NCI-H460 (cell line): ENCODE measurements at places on chromosomes 2 and 18.

DNA sequence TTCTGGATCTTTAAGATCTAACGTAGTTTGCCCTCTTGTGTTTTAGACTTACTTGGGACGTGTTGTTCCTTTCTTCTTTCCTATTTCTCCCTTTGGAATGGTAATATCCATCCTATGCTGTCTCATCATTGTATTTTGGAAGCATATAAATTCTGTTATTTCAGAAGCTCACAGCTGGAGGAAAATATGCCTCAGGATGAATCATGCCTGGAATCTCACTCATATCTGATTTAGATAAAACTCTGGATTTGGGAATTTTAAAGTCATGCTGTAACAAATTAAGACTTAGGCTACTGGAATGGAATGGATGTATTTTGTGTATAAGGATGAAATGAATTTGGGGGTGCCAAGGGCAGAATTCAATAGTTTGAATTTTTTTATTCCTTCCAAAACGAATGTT is 245.2 kb upstream of the GULP1 start:
- DNase-seq, result no peak

GRCh38 chr2:198259496-198259895 is 455.1 kb downstream of the PLCL1 start:
- no peak for DNase-seq

- DNase-seq, result no peak
Measured at GRCh38 chr18:11946756-11947155, 34.6 kb upstream of the IMPA2 start.

DNA sequence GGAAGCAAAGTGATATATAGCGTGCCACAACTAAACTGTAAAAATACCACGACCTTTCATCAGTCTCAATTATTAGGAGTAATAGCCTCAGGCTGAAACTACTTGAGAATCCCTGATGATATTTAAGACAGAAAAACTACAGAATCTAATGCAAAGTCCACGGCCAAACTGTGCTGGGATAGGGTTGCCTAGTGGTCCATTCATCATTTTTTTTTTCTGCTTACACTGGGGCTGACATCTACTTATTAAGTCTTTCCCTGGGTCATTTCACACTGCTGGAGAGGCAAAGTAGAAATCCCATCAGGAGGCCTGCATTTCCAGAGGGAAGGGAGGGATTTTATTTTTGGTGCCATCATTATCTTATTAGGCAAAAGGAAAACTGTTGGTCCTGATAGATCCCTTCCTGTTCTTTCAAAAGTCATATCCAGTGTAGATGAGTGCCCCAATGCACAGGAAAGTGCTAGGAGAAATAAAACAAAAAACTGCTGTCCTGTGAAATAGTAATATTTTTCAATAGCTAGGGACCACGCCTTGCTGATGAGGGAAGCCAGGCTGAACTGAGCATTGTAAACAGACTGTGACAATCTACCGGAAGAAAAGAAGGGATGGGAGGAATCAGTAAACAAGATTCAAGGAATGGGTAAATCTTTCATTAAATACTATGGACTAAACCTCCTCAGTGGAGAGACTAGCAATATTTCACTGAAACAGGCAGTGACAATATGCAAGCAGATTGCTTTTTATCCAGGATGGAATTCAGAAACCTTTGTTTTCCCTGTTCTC is 644.3 kb downstream of the IRS1 start:
- peak; percentile 15 for DNase-seq

DNA sequence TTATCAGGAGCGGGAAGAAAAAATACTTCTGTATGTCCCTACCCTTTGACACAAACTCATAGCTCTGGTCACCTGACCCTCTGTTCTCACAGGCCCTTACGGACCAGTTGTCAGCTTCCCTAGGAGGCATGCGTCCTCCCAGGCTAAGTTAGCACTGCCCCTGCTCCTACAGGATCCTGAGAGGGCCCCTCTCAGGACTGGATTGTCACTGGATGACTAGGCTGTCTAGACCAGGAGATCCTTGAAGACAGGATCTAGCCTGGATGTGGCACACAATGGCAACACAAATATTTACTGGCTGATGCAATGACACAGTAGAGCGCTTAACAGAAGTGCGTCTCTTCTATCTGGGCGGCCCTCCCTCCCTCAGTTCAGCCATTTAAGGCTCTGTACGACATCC is 7.7 kb downstream of the FAM228A start:
- DNase-seq, result no peak

DNA sequence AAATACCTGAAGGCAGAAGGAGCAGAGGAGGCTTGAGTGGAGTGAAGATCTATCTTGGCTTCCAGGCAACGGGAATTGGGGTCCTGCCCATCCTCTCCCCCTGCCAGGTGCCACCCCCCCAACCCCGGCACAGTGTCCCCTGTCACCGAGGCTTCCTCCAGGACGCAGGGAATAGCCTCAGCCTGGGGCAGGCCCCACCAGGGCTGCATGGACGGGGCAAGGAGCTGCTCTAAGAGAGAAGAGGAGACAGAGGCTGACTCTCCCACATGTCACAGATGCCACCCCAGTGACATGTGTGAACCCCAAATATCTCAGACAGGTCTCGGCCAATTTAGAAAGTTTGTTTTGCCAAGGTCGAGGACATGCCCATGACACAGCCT is 42.1 kb downstream of the PXDN start:
- DNase-seq, result no peak

DNA sequence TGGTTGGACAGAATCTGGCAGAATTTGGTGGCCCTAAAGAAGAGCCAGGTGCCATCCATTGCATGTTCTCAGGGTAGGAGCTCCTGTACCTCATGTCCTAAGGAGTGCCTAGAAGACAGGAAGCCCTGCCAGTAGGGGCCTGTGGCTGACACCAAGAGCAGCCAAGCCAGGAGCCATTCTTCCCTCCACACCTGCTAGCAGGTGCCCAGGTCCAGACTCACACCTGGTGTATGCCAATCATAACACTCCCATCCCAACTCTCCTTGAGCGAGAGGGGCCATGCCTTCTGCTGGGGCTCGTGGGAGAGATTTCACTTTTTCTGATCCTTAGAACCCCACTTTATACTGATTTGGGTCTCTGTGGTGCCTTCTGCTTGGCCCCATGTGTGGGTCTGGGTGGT is 26.5 kb upstream of the TMEM37 start:
- no peak for DNase-seq

- no peak for DNase-seq
Measured at GRCh38 chr18:76429262-76430126, 65.5 kb downstream of the ZNF516 start.

DNA sequence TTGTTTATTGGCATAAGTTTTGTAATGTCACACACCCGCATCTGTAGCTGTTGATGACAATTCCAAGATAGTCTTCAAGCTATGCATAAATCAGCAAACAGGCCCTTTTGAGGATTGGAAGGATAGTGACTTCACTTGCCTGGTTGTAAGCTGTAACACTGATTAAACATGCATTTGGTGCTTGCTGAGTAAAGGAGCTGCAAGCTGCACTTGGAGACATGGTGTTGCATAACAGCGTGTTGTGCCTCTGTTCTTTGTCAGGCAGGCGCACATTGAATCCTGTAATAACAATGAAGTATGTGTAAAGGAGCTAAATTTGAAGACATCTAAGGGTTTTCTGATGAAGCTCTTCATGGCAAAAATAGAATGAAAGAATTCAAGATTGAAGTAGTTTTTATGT is 68.7 kb upstream of the TTC27 start:
- no peak for DNase-seq

DNA sequence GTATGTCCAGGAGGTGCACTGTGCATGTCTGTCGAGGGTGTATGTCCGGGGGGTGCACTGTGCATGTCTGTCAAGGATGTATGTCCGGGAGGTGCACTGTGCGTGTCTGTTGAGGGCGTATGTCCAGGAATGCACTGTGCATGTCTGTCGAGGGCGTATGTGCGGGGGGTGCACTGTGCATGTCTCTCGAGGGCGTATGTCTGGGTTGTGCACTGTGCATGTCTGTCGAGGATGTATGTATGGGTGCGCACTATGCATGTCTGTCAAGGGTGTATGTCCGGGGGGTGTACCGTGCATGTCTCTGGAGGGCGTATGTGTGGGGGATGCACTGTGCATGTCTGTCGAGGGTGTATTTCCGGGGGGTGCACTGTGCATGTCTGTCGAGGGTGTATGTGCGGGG is 249.3 kb upstream of the MYT1L start:
- DNase-seq, result no peak

DNA sequence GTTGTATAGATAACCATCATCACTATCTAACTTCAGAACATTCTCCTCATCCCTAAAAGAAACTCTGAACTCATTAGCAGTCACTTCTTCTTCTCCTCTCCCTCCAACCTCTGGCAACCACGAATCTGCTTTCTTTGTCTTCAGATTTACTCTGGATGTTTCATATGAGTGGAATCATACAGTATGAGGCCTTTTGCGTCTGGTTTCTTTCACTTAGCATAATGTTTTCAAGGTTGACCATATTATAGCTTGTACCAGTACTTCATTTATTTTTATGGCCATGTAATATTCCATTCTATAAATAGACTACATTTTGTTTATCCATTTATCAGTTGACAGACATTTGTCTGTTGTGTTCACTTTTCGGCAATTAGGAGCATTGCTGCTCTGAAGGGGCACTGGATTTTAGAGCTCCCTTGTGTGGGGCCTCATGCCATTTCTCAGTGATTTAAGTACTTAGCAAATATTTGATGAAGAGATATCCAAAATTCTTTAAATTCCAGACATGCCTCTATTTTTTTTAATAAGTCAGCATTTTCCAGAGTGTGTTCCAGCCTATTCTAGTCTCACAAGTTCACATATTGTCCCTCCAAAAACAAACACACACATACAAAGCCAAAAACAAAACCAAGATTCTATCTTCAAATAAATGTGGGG is 22.5 kb upstream of the MAP3K20 start:
- DNase-seq, result no peak

DNA sequence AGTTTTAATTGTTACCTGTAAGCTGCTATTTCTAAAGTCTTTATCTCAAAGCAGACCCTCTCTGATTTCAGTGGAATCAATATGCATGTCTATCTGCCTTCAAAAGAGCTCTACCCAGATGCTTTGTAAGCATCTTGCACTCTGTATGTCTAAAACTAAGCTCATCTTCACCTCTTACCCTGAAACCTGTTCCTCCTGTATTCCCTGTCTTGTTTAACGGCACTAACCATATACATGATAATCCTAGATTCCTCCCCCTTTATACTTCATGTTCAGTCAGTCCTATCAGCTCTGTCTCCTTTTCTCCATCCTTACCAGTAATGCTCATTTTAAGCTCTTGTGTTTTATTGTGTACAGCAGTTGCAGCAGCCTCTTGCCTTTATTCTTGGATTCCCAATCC is 12.8 kb downstream of the ZC3H15 start:
- DNase-seq, result no peak

GRCh38 chr2:144990661-144991060 is 470.7 kb upstream of the ZEB2 start:
- no peak for DNase-seq

- DNase-seq, result no peak
Measured at GRCh38 chr18:446941-447560, 53.5 kb downstream of the COLEC12 start.

DNA sequence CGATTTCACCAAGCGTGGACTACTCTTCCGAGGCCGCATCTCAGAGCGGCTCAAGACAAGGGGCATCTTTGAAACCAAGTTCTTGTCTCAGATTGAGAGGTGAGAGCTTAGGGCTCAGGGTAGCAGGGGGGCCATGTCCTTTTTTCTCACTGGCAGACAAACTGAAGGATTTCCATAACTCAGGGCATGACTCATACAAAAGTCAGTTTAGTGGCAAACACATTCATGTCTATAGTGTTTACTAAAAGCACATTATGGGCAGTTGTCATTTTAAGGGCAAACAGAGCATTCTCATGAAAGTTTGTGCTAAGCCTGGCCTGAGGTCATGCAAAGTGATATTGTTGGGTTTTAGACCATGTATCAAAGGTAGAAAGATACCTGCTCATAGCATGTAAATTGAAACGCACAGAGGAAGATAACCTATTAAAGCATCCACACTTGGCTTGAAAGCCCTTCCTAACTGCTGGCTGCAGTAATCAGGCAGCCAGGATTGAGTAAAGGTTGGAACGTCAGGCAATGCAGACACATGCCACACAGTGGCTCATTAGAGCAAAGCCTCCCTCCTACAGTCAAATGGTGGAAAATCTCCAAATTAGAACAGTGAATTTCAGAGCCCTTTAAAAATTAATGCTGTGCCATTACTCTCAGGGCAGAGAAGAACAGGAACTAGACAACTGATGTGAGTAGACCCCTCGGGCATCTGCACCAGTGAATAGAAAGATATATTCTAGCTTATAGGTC is 54.2 kb downstream of the HK2 start:
- no peak for DNase-seq

DNA sequence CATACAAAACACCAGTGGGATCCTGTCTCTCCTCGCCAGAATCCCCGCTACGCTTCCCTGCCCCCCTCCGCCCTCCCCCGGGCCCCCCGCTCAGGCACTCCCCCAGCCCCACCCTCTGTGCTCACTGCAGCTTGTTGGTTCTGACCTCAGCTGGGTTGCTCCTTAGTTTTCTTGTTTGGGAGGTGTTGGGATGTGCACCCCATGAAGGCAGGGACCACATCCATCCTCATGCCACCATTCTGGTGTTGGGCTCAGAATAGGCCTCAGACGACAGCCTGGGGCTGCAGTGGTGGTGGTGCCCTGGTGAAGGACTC is 4.6 kb downstream of the SNED1 start:
- no peak for DNase-seq

GRCh38 chr18:49663899-49664890 is 102.3 kb downstream of the LIPG start:
- DNase-seq, result no peak
